Sciatic nerve (tissue), 2 donors: ENCODE measurements at places on chromosomes 16 and 17. TPM values are rescaled to one million over a fixed set of nuclear protein-coding genes. Genes with fewer than 3 reads are reported as not detected.
A peak's percentile ranks its signal among the peaks of the same experiment; 100 is the strongest.

The DNAH3 gene
- 0.36 TPM for total RNA-seq

The ZNF624 gene
- 17.1 TPM for total RNA-seq

The CTF1 gene
- 13.3 TPM for total RNA-seq

The COASY gene
- total RNA-seq = 45.2 TPM

The ACSM2A gene
- not detected for total RNA-seq

- DNase-seq = peak; percentile 85
These were observed at the start of gene FKBP10 for GRCh38 chr17:41812381-41813151. TSS of gene FKBP10 (plus strand) at chr17:41813004. CDS start at chr17:41813035, 31 bp downstream.

- DNase-seq = no peak
These were observed 23.9 kb upstream of the DLX3 start for GRCh38 chr17:50018909-50019308.

GRCh38 chr16:85309656-85310587 is 197.7 kb upstream of the CIBAR2 start:
- DNase-seq = peak; percentile 86

DNA sequence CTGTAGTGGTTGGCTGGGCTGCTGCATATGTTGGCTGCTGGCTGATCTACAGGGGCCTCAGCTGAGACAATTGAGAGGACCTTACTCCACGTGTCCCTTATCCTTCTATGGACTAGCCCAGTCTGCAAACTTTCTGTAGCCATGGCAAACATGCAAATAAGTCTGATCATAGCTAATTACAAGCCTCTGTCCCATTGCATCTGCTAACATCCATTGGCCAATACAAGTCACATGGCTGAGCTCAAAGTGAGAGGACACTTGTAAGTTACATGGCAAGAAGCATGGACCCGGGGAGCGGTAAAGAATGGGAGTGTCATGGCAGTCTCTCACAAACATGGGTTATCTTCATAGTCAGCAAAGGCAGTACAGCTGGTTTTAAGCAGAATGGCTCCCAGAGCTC is 11.6 kb upstream of the IL4R start:
- DNase-seq = peak; percentile 9

GRCh38 chr17:34874478-34874877 is 86.8 kb downstream of the CCT6B start:
- DNase-seq = no peak
